ENCODE measurements at places on chromosomes 3 and 15. TPM values are rescaled to one million over a fixed set of nuclear protein-coding genes. Genes with fewer than 3 reads are reported as not detected.

- DNase-seq: no peak
Measured at GRCh38 chr15:26065723-26066122, 202.6 kb upstream of the ATP10A start.

GRCh38 chr3:122169911-122170310, 13.6 kb upstream of the CASR start:
- no peak for DNase-seq

DNA sequence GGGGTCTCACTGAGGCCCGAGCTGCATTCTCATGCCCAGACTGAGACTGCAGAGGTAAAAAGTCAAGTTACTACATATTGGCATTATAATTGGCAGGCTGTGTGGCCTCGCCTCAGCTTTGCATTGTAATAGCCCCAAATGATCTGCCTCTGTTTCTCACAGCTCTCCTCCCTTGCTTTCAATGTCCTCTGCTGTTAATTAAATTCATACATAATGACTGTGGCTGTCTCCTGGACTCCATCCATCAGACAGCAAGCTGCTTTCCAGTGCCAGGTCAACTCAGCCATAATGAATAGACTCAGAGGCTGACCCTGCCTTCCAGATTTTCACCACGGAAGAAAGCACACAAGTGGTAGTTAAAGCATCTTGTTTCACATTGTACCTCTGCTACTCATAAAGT, 7.6 kb upstream of the RTP4 start:
- no peak for DNase-seq

GRCh38 chr15:90376789-90377188, 11.3 kb upstream of the IQGAP1 start:
- DNase-seq: peak; percentile 46

DNA sequence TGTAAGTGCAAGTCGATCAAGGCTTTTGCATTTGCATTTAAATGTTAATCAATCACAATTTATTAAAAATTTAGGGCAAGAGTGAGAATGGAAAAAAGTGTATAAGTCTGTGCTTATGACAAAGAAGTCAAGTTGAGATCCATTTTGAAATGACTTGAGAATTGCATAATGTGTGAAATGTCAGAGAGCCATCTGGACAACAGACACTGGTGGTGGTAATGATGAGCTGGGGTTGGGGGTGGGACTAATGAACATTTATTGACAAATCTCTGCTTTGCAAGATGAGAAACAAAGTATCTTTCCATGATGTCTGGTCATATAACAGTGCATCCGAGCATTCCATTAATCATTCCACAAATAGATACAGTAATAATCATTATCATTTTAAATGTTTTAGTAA, 89.4 kb upstream of the ZBTB20 start:
- no peak for DNase-seq

GRCh38 chr15:93941697-93942096, 289.7 kb upstream of the MCTP2 start:
- DNase-seq: no peak

GRCh38 chr3:123027292-123028232, at the start of gene SEMA5B:
Gene SEMA5B, minus strand, starts transcription at chr3:123027763. Its CDS starts 66,500 bp downstream, at chr3:122961263.
- DNase-seq: no peak

- no peak for DNase-seq
Measured at GRCh38 chr3:115975353-115975752, 352.0 kb downstream of the GAP43 start.

DNA sequence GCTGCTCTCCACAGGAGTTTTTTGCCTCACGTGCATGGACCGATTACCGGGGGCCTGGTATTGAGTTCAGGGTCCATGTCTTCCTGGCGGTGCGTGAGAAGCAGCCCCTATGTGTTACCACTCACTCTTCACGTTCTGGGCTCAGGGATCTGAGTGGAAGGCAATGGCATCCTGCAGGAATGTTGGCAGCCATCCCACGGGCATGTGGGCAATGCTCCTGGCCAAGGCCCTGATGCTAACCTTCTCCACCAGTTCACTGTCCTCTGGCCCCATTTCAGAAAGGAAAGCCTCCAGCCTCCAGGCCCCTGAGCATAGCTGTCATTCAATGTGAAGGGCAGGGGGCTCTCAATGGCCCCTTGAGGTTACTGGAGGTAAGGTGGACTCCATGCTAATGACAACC, 43.0 kb upstream of the KY start:
- no peak for DNase-seq

GRCh38 chr3:177932346-177932745, 603.9 kb upstream of the KCNMB2 start:
- DNase-seq: no peak

Gene STAB1
- total RNA-seq: 0.30 TPM

DNA sequence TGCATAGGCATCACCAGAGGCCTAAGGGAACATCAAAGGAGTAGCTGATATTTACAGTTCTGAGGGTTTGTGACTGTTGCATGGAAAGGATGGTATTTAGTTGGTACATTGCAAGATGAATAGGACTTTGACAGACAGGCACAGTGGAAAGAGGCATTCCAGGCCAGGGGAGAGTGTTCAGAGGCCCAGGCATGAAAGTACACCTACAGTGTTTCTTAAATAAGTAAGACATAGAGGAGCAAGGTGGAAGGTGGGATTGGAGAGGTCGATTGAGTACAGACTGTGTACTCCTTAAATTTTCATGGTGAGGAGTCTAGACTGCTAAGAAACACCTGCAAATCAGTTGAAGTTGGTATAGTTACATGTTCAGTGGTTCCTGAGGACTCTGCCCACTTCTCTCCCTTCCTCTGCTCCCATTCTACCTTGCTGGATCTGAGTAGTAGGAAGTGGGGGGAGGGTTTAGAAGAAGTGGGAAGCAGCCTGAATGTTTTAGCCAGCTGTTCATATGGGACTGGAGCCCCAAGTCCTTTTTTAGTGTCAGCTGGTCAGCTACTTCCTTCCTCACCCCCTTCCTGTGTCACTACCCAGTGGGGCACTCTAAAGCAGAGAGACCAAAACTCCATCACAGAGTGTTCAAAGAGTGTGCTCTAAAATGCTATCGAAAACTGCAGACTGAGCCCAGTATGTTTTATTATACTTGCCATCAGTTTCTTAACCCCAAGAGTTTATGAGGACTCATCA, 14.0 kb downstream of the KLHL18 start:
- no peak for DNase-seq

GRCh38 chr3:190566043-190566933, 52.4 kb downstream of the IL1RAP start:
- DNase-seq: peak; percentile 10

DNA sequence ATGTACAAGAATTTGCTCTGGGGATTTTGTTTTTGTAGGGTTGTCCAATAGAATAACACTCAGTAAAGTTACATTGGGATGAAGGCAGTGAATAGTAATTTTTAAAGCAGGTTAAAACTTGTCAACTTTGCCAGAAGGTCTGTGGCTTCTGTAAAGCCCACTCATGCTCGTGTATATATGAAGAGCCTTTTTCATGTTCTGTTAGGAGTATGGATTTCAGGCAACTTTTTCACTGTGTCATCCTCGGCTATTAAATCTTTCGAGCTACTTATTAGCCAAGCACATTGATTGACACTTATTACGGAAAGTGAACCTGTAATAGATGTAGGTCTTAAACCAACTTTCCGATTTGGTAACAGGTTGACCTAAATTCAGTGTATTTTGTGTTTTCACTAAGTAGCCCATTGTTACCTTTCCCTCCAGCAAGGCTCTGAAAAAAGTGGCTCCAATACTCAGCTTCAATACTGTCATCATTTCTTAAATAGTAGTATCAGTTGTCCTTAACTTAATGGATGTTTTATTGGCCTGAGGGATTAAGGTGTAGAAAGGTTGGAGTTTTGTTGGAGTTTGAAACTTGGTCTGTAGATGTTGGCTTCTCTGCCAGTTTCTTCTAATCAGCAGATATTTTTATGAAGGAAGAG, 1.7 kb downstream of the PAK2 start:
- DNase-seq: no peak

DNA sequence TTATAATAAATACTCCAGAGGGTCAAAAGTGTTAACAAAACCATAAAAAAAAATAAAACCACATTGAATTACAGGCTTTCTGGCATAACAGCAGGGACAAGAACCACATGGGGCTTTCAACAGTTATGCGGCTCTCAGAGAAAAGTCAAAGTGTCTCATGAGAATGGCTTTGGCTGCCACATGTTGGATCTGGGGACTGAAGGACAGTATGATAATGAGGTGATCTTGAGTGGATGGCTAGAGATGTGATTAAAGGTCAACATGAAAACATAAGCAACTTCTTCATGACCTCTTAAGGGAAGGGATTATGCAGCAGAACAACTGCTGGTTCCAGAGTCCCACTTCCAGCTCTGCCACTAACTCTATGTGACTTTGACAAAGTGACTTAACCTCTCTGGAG, 5.2 kb downstream of the RAB27A start:
- no peak for DNase-seq

GRCh38 chr3:32106929-32107362, 526 bp downstream of the GPD1L start:
- DNase-seq: no peak

GRCh38 chr15:32987067-32987466, 207.4 kb downstream of the FMN1 start:
- no peak for DNase-seq

DNA sequence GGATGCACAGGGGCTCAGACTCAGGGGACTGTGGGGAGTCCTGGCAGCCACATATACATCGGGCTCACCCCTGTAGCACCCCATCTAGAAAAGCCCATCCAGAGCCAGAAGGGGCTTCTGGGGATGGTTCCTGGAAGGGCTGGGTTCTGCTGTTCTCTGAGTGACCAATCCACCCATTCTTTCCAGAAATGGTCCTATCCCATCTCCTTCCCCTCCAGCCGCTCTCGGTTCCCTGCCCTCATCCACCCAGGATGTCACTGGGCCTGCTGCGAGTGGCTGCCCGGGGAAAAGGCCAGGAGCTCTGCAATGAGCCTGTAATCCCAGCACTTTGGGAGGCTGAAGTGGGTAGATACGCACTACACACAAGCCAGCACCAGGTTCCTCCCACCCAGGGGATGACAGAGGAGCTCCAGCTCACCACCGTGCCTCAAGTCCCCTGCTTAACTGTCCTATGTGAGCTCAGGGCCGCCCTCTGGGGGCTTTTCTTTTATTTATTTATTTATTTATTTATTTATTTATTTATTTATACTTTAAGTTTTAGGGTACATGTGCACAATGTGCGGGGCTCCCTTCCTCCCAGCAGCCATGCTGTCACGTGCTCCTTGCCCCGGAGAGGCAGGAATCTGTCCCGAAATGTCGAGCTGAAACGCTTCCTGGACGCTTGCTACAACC, 13.6 kb upstream of the CSK start:
- DNase-seq: no peak

DNA sequence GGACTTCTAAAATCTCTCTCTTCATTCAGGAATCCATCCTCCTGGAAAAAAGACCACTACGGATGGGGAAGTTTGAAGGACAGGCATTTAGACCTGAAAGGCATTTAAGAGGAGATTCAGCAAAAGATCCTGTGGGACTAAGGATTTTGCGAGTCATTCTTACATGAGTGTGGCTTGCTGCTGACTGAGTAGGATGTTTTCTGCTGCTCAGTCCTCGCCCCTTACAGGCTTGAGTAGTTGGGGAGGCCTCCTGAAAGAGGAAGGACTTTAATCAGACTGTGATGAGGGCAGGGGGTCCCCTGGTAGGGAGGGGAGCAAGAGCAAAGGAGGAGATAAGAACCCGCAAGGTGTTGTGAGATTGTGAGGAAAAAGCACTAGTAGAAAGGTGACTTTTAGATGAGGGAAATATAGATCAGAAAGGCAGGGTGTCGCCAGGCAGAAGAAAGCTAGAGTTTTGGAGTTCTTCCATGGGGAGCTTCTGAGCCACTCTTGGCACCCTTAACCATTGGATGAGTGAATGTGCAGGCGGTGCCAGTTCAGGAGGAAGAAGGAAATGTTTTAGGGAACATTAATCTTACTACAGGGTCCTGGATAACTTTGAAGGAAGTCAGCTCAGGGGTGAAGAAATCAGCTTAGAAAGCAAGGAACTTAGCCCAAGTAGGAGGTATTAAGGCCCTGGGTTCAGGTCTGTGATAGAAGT, 171.1 kb downstream of the RORA start:
- DNase-seq: no peak

DNA sequence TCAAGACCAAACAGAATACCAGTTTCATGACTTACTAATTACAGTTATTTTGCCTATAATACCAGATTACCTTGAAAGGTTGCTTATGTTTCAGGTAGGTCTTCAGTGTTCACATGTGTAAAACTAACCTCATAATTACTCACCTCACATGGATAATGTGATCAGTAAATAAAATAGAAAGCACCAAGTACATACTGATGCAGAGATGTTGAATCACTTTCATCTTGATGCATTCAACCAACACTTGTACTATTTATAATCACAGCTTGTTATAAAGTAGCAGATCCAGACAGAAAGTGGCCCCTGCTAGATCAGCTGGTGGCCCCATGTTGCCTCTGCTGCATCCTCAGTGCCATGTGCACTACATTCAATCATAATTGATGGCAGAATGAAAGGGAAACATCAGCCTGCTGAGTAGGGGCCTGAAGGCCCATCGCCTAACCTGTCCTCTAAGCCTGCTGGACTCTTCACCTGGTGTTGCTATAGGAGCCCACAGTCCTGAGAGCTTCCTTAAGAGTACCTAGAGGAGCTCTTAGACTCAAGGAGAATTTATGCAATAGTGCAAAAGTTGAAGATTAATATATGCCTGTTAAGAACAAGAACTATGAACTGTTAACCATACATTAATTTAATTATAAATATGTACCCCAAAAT, 154.3 kb downstream of the PLCL2 start:
- no peak for DNase-seq

DNA sequence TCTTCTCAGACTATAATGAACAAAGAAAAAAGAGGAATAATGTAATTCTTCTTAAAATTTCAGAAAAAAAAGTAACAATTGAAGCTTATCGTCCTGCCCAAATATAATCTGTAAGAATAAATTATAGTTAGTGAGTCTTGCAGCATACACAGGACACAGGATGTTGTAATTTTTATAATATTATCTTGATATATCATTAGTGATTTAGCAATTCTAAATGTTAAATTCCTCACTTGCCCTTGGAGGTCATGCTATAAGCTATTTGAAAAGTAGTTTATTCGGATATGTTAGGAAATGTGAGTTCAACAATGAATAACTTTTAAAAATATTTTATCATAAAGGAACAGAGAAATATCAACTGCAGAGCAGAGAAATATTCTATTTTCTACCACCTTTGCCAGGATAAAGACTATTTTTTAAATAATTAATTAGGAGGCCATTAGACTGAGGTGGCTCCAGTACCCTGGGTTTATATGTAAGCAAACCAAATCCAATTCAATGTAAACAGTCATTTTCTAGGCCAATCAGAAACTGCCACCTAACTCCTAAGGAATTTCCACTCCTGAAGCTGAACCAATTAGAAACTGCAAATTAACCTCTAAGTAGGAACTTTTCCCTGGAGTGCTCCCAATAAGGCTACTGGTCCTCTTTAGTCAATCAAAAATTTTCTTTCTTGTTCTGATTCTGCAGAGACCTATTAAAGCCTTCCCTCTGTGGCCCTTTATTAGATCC, 1109.3 kb downstream of the ROBO2 start:
- DNase-seq: no peak

Gene SNTN
- not detected for total RNA-seq

- DNase-seq: no peak
Measured at GRCh38 chr15:68208136-68208535, 3.0 kb upstream of the CALML4 start.

Gene TF
- 8.2 TPM for total RNA-seq

Gene CEP97
- 14.1 TPM for total RNA-seq

Measured in activated T-cell treated with anti-CD3 and anti-CD28 coated beads, Interleukin-2, amount 50 U/mL, for 4 hours (primary cell).